ENCODE measurements at places on chromosomes 3 and 15.

DNA sequence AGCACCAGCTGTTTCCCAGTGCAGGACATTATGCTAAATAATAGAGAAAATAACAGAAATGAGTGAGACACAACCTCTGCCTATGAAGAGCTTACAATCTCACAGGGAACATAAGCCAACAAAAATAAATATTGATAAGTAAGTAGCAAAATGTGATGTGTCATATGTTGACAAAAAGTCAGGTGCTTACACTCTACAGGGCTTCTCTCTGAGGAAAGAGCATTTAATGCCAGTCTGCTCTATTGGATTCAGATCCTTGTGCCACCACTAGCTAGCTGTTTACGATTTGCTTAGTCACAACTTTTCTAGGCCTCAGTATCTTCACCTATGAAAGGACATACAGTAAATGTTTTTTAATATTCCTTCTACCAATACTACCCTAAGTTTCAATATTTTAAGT lies 500.9 kb upstream of the NAALADL2 start:
- DNase-seq: no peak

DNA sequence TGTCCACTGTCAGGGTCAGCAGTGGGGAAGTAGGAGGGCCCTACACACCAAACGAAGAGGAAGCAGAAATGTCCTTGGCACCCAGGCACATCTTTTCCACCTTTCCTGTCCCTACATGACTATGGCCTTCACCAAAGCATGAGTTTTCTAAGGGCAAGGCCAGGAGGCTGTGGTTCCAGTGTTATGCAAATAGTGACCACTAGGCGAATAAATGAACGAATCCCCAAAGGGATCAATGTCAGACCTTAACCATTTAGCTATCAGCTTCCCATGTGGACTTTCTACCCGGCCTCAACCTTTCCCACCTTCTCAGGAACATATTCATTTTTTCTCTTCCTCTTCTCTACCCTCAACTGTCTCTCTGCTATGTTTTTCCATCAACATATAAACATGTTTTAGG lies 63.1 kb downstream of the NTRK3 start:
- DNase-seq: no peak

GRCh38 chr3:6803619-6804018 lies 57.3 kb upstream of the GRM7 start:
- DNase-seq: no peak

DNA sequence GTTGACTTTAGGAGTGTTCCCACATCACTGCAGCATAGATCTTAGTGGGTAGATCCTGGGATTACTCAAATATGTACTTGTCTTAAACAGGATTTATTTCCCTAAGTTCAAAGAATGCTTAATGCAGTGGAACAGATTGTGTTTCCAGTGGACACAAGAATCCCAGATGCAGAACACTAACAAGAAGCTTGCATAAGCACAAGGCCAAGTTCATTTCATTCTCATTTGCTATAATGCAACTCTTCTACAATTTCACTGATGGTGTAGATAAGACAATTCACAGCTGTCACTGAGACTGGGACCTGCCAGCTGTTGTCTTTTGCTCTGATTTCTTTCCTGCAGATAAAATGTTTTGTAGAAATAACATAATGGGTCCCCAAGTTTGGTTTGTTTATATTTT lies 225.6 kb downstream of the NFKBIZ start:
- no peak for DNase-seq

- DNase-seq: no peak
Measured at GRCh38 chr3:12797892-12798558, 1.5 kb downstream of the CAND2 start.

DNA sequence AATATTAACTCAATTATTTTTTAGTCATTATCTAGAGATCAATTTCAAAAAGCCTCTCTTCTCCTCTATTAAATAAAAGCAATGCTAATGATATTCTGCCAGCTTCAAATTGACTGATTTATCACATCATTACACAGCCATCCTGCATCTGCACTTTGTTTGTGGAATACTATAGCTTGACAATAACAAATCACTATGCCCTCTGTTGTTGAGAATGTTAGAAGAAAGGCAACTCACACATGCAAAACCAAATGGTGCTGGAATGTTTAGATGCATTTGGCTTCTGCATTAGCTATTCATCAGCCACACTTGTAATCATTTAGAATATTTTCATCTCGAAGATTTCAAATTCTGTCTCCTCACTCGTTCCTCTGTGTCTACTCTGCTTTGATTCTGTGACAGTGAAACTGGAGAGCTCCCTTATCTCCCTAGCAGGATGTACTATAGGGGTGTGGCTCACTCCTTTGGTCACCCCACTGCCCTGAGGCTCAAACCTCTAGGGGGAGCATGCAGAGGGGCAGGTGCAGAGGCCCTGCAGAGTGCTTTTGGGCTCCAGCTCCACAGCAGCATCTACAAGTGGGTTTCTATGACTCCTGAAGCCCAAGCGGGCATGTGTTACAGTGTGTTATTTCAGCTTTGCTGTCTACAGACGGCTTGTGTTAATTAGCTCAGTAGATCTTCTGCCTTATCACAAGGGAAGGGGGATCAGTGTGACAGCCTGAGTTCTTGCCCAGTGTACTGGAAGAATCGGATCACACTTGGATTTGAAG lies 454.1 kb upstream of the BCHE start:
- no peak for DNase-seq

- no peak for DNase-seq
Measured at GRCh38 chr3:159944781-159945180, 43.9 kb upstream of the IL12A start.

- no peak for DNase-seq
Measured at GRCh38 chr3:194489736-194490612, 3.2 kb upstream of the ATP13A3 start.

- no peak for DNase-seq
Measured at GRCh38 chr3:142053244-142053643, 96.1 kb downstream of the TFDP2 start.

- no peak for DNase-seq
Measured at GRCh38 chr3:138471481-138471880, 37.1 kb downstream of the ESYT3 start.

DNA sequence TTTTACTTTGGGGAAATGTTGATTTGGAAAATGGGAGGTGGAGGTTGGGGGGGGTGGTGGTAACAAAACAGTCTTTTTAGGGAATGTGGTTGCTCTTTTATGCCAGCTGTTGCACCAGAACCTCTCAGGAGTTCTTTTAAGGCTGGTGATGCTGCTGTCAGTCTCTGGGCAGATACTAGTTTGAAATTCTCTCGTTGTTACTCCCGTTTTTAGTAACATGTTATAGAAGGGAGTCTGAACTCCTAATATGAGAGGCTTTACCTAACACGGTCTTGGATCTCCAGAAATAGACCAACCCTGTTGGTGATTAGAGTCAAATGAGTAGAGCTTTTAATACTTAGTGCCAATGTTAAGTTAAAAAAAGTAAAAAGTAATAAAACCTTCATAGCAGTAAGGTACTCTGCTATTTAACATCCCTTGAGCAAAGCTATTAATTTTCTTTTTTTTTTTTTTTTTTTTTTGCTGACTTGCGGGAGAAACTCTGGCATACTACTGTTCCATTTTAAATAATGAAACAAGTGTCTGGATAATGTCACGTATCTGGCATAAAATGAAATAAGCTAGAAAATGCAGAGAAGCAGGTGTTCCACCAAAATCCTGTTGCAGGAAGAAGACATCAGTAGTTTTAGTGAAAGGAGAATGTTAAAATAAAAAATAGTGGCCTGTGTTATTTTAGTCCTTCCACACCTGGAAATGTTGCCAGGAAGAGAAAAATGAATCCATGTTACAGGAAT lies 156.7 kb downstream of the CACNA1D start:
- DNase-seq: no peak

DNA sequence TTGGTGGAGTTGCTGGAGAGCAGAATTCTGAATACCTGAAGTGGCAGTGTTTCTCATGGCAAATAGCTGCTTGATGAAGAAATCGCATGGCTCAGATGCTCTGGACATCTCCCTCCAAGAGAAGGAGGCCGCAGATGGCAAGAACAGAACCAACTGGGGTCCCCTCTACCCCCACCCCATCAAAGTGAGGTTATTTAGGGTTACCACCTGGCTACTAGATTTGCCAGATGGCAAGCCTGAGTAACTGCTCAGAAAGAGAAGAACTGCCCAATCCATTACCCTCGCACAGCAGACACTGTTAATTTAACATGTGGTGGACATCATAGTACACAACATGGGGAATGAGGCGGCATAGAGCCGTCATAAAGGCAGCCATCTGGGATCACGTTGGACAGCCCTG lies 30.5 kb upstream of the LIPC start:
- no peak for DNase-seq

DNA sequence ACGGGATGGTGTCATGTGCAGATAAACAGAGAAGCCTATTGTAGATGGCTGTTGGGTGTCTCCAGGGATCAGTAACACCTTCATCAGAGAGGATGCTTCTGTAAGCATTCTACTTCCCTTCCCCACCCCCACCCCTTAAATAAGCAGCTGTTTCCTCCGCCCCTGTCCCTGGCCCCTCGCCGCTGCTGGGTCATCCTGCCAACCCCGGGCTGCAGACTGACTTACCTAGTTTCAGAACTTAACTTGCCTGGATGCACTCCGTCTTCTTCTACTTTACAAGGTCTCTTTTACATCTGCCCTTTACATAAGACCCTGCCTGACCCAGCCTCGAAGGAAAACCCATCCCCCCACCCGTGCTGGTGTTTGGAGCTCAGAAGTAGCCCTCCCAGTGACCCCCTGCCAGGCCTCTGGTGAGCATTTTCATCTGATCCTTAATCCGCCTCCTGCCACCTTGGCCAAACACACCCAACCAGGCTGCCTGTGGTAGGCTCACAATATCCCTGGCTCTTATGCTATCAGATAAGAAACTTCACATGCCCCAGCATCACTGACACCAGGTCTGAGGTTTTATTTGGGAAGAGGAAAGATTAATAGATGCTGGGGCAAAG lies 103.0 kb upstream of the HES1 start:
- DNase-seq: no peak

DNA sequence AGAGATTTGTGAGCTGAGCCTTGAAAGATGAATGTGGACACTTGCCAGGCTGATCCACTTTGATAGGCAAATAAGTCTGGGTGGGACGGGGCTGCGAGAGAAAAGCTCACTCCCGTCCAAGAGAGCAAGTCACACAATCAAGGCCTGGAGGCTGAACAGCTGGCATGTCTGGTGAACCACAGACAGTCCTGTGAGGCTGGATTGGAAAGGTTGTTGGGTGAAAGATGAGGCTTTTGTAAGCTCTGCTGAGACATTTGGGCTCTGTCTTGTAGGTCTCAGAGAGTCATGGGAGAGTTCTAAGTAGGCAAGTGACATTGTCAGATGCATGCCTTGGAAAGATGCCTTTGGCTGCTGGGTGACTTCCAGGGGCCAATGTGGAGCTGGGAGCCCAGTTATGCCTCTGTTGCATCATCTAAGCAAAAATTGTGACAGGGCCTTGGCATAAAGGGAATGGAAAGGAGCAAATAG lies 38.5 kb downstream of the RPLP1 start:
- no peak for DNase-seq

GRCh38 chr3:74353039-74353438 lies 261.4 kb downstream of the CNTN3 start:
- no peak for DNase-seq

DNA sequence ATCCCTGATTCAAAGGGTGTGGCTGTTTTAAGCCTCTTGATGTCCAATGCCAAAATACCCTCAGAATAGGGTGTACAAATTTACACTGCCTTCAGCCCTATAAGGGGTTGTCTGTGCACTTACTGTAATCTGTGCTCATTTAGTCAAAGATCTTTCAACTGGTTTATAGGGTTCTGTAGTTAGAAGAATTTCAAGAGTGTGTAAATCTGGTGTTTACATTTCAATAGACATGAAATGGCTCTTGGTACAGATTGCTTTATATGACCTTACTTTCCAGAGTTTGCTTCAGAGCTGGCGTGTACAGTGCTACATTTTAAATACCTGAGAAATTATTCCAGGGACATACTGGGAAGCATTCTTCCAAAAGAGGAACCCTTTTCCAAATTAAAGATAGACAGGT lies 399.3 kb downstream of the FOXP1 start:
- DNase-seq: no peak

- no peak for DNase-seq
Measured at GRCh38 chr3:71103430-71103921, 480.1 kb downstream of the FOXP1 start.

DNA sequence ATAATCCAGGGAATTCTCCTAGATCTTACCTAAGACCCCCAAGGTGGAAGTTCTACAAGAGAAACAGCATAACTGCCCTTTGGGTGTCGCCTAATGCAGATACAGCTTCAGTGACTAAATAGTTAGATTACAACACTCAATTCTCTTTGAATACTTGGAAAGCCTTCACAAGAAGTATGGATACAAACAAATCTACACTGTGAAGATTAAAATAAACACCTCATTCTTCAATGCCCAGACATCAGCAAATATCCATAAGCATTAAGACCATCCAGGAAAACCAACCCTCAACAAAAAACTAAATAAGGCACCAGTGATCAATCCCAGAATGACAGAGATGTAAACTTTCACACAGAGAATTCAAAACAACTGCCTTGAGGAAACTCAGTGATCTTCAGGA lies 963.2 kb downstream of the PLOD2 start:
- no peak for DNase-seq

GRCh38 chr15:63231206-63231605 lies 41.8 kb downstream of the RAB8B start:
- no peak for DNase-seq

GRCh38 chr3:39134305-39134704 lies 19.1 kb downstream of the CSRNP1 start:
- DNase-seq: no peak

GRCh38 chr15:63699101-63699785 lies 102.1 kb downstream of the FBXL22 start:
- DNase-seq: no peak

DNA sequence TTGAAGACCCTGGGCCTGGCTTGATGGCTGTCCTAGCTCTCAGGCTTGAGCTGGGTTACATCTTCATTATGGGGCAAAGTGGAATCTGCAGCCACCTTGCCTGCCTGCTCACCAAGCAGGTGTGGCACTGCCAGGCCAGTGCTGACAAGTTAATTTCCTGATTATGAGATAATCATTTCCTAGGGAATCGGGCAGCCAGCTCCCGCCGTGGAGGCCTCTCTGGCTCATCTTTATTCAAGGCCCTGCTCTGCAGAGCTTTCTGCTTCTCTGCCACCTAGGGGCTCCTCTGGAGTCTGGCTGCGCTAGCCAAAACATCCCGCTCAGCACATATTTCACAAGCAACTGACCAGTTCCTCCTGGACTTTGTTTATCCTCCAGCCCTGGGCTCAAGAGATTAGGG lies 9.9 kb downstream of the LOXL1 start:
- DNase-seq: no peak

GRCh38 chr3:11136830-11137626 lies 17.3 kb upstream of the HRH1 start:
- no peak for DNase-seq

- DNase-seq: no peak
Measured at GRCh38 chr15:25717457-25718168, 145.5 kb downstream of the ATP10A start.
